ENCODE measurements at places on chromosomes 6 and 20.

DNA sequence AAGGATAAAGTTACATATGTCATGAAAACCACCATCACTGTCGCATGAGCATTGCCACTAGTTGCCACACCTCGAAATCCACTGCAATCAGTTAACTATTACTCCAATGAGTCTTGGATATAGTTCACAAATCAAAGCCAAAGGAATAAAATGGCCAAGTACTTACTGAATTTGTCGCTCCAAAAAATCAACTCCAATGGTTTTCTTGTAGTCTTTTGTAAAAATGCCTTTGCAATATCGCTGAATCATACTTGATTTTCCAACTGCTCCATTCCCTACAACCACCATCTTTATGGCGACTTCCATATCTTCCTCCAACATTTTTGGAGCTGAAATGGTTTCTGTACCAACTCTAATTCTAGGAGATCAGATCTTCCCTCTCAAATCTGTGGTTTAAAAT lies 12.0 kb downstream of the RAB23 start:
- no peak for DNase-seq

- peak; percentile 23 for DNase-seq
These were observed at the start of gene STXBP5 for GRCh38 chr6:147204060-147204785. STXBP5 (plus strand) TSS chr6:147204417; CDS start chr6:147204533, 116 bp downstream.

DNA sequence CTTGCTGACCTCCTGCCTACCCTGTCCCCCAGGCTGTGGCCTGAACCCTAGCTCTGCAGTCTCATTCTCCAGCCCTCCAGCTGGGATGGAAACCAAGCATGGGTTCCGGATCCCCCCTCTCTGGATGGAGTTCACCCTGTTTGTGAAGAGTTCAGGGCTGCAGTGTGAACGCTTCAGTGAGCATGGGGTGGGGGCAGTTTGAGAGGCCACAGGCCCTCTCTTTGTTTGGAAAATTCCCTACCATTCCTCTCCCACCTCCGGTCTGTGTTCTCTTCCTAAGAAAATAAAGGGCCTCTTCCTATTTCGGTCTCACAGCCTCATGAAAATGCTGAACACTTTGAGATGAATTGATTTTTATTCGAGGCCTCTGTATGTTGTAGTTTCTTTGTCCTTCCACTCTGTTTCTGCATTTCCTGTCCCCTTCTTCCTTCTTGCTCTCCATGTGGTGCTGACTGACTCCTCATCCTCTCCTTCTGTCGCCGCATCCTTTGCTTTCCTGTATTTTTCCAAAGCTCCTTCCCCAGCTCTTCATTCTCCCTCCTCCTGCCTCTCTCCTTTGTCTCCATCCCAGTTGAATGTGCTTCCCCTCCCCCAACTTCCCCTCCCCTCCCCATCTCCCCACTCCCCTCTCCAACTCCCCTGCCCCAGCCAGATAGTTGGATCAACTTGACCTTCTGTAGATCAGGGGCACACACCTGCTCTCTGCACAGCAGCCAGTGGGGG lies 2.4 kb upstream of the KCNK5 start:
- DNase-seq, result no peak

DNA sequence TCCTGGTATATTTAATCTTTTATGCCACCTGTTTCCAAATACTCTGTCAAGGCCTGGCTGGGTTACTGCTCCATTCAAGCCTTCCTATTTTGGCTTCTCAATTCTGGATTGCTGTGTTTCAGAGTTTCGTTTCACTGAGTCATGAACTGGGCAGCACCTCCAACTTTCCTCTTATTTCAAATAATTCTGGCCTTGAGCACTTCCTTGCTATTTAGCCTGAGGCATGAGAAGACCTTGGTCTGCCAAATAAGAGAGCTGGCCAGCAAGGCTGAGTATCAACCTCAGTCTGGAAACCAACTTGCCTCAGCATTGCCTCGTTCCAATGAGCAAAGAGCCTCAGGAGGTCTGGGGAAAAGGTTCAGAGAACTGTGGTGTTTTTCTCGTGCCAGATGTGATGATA lies 66.6 kb downstream of the TNFAIP3 start:
- DNase-seq, result no peak

- no peak for DNase-seq
These were observed 9.2 kb downstream of the BEND3 start for GRCh38 chr6:107106165-107106564.

DNA sequence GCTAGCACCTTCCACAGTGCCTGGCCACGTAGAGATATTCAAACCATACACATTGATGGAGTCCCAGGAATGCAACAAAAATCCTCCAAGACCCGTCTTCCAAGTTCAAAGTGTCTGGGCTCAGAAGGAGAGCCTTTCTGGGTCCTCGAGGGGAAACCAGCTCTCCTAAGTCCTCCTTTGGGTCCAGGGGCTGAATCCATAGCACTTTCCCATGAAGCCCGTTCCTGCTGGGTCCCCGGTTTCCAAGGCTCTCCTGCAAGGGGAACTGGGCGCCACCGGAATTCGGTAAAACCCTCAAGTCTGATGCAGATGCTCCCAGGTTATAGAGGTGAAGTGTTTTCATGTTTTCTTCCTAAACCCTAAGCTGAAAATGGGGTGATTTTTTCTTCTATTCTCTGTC lies 101.2 kb upstream of the SNX9 start:
- no peak for DNase-seq

DNA sequence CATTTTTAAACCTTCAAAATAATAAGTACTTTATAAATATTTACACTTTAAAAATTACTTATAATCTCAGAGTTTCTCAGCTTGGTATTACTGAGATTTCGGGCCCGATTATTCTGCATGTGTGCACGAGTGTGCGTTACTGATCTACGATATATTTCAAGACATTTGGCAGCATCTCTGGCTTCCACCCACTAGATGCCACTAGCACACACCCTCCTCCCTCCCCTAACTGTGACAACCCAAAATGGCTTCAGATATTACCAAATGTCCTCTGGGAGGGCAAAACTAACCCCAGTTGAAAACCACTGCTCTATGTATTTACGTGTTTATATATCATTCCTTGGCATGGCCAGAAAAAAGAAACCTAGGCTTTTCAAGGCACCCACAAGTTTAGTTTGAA lies 95.9 kb downstream of the FYN start:
- DNase-seq, result no peak

DNA sequence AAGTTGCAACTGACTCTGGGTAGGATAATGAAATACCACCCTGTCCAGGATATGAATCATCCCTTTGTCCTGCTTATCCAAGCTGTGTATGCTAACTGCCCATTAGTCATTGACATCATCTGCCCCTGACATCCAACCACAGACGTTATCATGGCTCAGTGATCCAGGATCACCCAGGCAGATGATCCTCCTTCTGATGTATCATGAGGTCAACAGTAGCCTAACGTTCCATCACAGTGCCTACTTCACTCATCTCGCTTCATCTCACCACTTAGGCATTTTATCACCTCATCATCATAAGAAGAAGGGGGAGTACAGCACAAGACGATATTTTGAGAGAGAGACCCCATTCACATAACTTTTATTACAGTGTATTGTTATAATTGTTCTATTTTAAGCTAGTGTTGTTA lies 13.4 kb upstream of the BTN3A2 start:
- DNase-seq, result no peak

GRCh38 chr6:38400764-38401163 lies 239.0 kb downstream of the BTBD9 start:
- DNase-seq, result no peak

DNA sequence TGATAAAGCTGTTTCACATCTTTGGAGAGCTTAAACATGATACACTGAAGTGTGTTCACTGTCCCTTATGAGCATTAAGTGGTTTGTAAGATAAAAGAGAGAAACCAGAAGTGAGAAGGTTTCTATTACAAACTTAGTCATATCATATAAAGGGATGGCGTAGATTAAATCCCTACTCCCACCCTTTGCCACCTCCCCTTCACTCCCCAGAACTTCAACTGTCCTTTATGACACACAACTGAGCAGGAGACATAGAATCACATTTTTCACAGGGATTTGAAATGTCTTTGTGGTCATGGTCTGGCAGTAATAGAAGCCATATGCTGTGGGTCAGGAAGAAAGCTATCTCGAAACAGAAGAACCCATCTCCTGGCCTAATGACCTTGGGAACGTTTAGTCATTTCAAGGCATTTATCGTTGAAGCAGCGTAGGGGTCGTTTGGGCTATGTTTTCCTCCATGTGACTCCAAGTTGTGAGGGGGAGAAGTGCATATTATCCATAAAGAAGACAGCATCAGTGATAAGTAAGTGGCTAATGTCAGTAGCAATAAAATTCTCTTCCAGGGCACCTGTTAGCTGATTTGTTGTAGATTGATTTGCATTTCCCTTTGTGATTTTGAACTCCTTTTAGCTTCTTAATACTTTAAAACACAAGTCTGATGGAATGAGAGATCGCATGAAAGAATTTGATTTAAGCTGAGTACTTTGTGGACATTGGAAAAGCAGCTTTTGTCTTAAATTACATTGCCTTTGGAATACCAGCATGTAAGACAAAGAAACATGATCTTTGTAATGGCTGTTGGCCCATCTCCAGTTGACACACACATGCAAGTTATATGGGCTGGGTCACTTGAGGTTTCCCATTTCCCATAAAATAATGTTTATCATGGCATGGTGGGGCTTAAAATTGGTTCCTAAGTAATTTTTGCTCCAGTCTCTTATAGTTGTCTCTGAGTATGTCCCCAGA lies 501.5 kb upstream of the FLRT3 start:
- no peak for DNase-seq

DNA sequence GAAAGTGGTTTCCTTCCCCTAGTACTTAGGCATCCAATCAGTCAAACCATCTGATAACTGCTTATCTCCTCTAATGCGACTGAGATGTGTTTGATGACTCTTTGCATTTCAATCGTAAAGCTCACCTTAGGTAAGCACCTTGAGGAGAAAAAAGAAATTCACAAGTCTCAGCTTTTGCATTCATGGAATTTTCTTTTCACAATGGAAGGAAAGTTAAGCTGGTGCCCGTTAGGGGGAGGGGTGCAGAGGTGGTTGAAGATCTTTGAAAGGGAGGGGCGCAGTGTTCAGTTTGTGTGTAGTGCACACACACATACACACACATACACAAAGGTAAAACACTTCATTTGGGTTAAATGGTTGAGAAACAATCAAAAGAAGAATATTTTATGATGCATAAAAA lies 87.1 kb upstream of the SALL4 start:
- no peak for DNase-seq

All from mesothelial cell of epicardium (in vitro differentiated cells).